Lung (tissue), 17 donors: ENCODE measurements at places on chromosomes 16 and 17. TPM values are rescaled to one million over a fixed set of nuclear protein-coding genes. Genes with fewer than 3 reads are reported as not detected.

CA7 gene
- not detected for polyA plus RNA-seq

CDRT15 gene
- polyA plus RNA-seq: not detected

CTRB1 gene
- 0.97 TPM for polyA plus RNA-seq

C16orf86 gene
- polyA plus RNA-seq: 4.4 TPM

CYBA gene
- polyA plus RNA-seq: 294 TPM

AMDHD2 gene
- polyA plus RNA-seq: 44.0 TPM

SLC38A8 gene
- 1.2 TPM for polyA plus RNA-seq

HASPIN gene
- polyA plus RNA-seq: 0.47 TPM

TBC1D26 gene
- 0.30 TPM for polyA plus RNA-seq

TSNAXIP1 gene
- polyA plus RNA-seq: 5.0 TPM

GNG13 gene
- not detected for polyA plus RNA-seq

CCL4L2 gene
- polyA plus RNA-seq: 4.5 TPM

CASKIN1 gene
- 0.15 TPM for polyA plus RNA-seq

MYH4 gene
- polyA plus RNA-seq: not detected

PYDC1 gene
- not detected for polyA plus RNA-seq

TP53TG3B gene
- not detected for polyA plus RNA-seq

SNAI3 gene
- polyA plus RNA-seq: 3.2 TPM

NT5M gene
- 2.1 TPM for polyA plus RNA-seq

XYLT1 gene
- polyA plus RNA-seq: 1.4 TPM

C17orf113 gene
- polyA plus RNA-seq: 0.38 TPM

ARRB2 gene
- polyA plus RNA-seq: 222 TPM

C17orf107 gene
- 1.3 TPM for polyA plus RNA-seq

TAF1C gene
- 36.1 TPM for polyA plus RNA-seq

RCVRN gene
- 0.24 TPM for polyA plus RNA-seq

RPL38 gene
- polyA plus RNA-seq: 2,752 TPM

MMP28 gene
- polyA plus RNA-seq: 34.2 TPM

CDRT15L2 gene
- not detected for polyA plus RNA-seq

DDX42 gene
- polyA plus RNA-seq: 59.9 TPM

TNS4 gene
- polyA plus RNA-seq: 2.0 TPM

HYDIN gene
- 2.9 TPM for polyA plus RNA-seq

SLFN14 gene
- 0.34 TPM for polyA plus RNA-seq

ADAD2 gene
- polyA plus RNA-seq: 0.06 TPM

XYLT2 gene
- 9.6 TPM for polyA plus RNA-seq

MYH8 gene
- not detected for polyA plus RNA-seq

PDILT gene
- polyA plus RNA-seq: not detected

PRCD gene
- 7.9 TPM for polyA plus RNA-seq

CCL8 gene
- 0.49 TPM for polyA plus RNA-seq

KRTAP2-1 gene
- not detected for polyA plus RNA-seq

OR3A2 gene
- polyA plus RNA-seq: 0.10 TPM

CFAP119 gene
- 13.8 TPM for polyA plus RNA-seq

NACA2 gene
- 0.07 TPM for polyA plus RNA-seq

RAB37 gene
- 3.2 TPM for polyA plus RNA-seq

BCL6B gene
- 14.5 TPM for polyA plus RNA-seq

HSD3B7 gene
- polyA plus RNA-seq: 21.1 TPM

DNAAF8 gene
- polyA plus RNA-seq: 4.3 TPM

P2RX1 gene
- polyA plus RNA-seq: 7.0 TPM

TBC1D3B gene
- 1.6 TPM for polyA plus RNA-seq

ARHGAP44 gene
- 12.1 TPM for polyA plus RNA-seq

NLRC5 gene
- polyA plus RNA-seq: 37.9 TPM

TMC6 gene
- 88.4 TPM for polyA plus RNA-seq

CCL17 gene
- 3.5 TPM for polyA plus RNA-seq

TMC8 gene
- 21.2 TPM for polyA plus RNA-seq

TP53TG3C gene
- not detected for polyA plus RNA-seq

TP53TG3F gene
- not detected for polyA plus RNA-seq

CNGB1 gene
- 0.21 TPM for polyA plus RNA-seq

ZNF597 gene
- polyA plus RNA-seq: 1.5 TPM

NKD1 gene
- 2.3 TPM for polyA plus RNA-seq

PCTP gene
- polyA plus RNA-seq: 14.3 TPM
